ENCODE measurements at places on chromosomes 12 and 14.

DNA sequence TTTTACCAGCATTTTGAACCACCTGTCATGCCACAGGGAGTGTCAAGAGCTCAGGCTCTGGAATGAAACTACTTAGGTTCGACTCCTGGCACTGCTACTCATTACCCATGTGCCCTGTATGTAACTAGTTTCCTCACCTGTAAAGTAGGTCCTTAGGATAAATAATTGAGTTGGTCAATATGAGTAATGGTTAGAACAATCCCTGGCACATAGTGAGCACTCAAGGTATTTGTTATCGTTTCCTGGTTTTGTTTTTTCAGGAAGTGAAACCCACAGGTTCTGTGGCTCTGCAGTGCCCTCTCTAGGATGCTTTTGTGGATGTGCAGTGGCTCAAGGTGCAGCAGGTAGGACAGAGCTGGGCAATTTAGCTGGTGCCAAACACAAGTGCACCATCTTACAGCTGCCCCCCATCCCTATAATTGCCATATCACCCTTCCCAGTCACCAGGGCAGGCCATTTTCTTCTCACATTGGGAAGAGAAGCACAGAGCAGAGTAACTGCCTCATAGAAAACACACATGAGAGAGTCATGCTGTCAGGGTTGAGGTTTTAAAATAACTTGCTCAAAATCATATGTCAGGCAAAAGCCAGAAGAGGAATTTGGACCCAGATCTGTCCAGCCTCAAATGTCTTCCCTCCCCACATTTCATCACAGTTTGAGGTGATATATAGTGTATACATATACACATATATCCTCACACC, 297.5 kb downstream of the RPAP3 start:
- peak; percentile 22 for DNase-seq

DNA sequence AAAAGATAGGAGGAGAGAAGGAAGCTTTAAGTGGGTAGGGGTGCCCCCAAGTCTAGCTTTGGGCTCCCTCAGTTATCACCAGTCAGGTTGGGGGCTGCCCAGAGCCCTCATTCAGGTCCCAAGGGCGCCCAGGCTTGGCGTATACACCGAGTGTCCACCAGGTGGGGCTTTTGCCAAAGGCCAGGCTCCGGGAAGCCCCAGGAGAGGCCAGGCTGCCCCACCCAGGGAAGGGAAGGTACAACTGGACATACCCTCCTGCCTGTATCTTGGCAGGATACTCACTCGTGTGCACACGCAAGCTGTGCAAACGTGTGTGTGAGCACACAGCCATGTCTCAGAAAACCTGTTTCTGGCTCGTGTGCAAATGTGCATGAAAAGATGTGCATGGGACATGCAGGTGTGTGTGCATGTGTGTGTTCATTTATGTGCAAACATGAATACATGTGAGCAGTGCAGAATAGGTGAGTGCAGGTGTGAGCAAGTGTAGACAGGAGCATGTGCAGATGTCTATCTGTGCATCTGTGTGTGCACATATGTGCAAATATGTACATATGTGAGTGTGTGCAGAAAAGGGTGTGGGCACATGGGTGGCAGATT, 103.9 kb upstream of the MYL2 start:
- peak; percentile 26 for DNase-seq

DNA sequence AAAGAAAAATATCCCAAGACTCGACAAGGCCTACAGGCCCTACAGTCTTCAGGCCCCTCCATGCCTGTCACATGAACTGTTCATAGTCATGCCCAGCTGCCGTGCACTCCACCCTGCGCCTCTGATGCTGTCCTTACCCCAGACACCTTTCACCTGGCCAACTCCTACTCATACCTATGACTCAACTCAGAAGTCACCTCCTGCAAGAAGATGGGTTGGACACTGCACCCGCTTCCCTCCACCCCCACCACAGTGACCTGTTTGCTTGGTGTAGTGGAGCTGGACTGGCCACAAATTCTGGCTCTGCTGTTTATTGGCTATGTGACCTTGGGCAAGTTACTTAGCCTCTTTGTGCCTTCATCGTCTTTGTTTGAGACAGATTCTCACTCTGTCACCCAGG, 56.2 kb downstream of the PHETA1 start:
- DNase-seq = no peak

- DNase-seq = no peak
These were observed 151.5 kb downstream of the ATXN7L3B start for GRCh38 chr12:74689071-74689655.

GRCh38 chr12:124000111-124000510, 27.1 kb downstream of the ZNF664 start:
- no peak for DNase-seq

DNA sequence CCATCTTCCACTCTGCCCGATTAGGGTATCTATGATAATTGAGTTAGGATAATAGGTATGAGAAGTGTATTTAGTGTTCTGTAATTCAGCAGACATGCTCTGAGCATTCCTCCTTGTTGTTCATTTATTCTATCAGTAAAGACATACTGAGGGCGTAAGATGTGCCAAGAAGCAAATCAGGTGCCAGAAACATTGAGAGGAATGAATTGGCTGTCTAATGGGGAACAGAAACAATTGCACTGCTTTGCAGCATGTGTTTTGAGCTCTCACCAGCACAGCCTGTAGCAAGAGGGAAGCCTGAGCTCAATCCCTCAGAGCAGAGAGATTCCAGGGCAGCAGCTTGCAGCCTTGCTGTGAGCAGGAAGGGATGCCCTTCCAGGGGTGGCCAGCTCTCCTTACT, 589.3 kb downstream of the BCL11B start:
- DNase-seq = no peak

GRCh38 chr12:115943630-115944391, 333.7 kb downstream of the MED13L start:
- no peak for DNase-seq

DNA sequence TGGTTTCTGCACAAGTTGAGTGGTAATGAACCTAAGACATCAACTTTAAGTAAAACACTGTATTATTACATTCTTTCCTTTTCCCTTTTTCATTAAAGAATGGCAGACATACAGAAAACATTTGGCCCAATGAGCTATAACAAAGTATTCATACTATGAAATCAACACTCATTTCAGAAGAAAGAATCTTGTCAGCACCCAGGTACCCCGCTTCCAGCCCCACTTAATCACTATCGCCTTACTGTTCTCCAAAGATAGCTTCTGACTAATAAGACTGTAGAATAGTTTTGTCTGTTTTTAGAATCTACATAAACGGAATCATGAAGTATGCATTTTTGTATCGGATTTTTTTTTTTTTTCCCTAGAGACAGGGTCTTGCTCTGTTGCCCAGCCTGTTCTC, 9.5 kb downstream of the CNTN1 start:
- no peak for DNase-seq

GRCh38 chr12:75807494-75807893, 224.1 kb downstream of the PHLDA1 start:
- no peak for DNase-seq

- DNase-seq = peak; percentile 49
These were observed 19.1 kb upstream of the DHRS7 start for GRCh38 chr14:60184146-60184904.

GRCh38 chr14:91843437-91843836, 23.9 kb downstream of the TC2N start:
- no peak for DNase-seq

GRCh38 chr12:12684375-12685106, 11.4 kb downstream of the GPR19 start:
- DNase-seq = no peak

GRCh38 chr12:121218588-121219352, 8.8 kb downstream of the P2RX4 start:
- DNase-seq = no peak

DNA sequence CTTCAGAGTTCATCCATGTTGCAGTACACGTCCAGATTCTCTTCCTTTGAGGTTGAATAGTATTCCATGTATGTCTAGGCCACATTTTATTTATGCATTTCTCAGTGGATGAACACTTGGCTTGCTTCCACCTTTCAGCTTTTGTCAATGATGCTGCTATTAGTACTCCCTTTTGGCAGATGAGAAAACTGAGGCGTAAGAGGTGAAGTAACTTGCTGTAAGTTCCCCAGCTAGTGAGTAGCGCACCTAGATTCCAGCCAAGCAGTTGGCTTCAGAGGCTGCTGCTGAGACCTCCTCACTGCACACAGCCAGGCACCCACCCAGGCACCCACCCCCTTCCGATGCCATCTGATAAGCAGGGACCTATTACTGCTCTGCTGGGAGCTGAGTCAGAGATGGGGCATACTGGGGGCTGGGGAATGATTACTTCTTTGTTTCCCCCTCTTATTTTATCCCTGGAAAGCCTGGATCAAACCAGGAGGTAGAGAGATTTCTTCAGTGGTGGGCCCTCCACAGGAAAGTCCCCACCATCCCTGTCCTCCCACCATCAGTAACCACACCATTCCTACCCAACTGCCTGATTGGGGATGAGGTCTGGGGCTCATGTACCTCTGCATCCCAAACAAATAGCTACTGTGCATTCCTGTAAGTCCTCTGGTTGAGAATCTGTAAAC, 234.6 kb downstream of the PCNX1 start:
- no peak for DNase-seq

DNA sequence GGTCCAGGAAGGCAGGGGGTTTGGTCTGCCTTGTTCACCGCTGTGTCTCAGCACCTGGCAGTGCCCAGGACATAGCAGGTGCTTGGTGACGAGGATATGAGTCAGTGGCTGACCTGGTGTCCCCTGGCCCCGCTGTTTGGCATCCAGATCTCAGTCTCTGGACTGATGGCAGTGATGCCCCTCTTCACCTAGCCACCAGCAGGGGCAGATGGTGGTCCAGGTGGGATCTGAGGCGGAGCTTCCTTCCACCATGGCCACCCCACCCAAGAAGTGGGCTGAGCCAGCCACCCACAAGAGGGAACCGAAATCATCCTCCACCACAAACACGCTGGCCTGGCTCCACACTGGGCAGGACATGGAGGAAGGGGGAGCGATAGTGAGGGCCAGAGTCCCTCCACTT, 16.1 kb upstream of the SH2B3 start:
- no peak for DNase-seq

- peak; percentile 71 for DNase-seq
These were observed 6.7 kb downstream of the VASH1 start for GRCh38 chr14:76767681-76768656.

DNA sequence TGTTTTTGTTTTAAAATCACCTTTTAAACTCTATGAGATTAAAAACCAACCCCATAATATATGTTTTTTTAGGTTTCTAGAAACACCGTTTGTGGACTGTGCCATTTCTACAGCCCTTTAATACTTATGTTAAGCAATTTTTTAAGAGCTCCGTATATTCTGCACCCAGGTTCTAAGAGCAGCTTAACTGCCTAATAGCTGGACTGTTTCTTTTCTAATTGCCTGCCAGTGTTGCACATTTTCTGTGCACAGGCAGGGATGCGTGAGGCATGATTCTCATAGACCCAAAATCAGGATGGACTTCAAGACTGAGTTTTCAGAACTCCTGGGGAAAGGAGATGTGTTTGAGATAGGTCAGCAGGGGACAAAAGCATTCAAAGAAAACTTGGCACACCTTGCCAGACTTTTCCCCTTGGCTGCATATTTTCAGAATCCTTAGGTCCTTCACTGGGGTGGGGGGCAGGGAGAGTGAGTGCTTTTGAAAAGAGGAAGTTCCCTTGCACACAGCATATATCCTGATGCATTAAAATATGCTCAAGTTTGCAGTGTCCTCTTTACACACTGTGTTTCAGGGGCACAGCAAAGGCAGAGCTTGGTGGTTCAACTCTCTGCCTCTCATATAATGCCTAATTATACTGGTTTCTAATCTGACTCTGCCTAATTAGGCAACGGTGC, 27.9 kb downstream of the TMEM30B start:
- DNase-seq = no peak

GRCh38 chr12:170371-171225, 43.4 kb downstream of the SLC6A12 start:
- DNase-seq = no peak

DNA sequence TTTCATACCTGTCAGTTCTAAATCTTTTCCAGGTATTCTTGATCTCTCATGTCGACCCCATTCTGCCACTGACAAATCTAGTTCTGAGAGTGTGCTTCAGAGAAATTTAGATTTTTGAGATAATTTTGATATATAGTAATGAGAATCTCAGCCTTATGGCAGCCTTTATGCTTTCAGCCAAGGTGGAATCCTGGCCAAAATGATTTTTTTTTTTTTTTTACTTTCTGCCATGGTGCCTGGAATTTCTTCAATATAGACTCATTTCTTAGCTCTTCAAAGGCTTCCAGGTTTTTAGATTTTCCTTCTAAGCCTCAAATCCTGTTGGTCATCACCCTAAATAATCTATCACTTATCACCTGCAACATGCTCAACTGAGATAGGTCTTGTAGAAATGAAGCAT, 926.6 kb downstream of the NRXN3 start:
- no peak for DNase-seq

- no peak for DNase-seq
These were observed 17.4 kb downstream of the BCL2L14 start for GRCh38 chr12:12088147-12088546.

DNA sequence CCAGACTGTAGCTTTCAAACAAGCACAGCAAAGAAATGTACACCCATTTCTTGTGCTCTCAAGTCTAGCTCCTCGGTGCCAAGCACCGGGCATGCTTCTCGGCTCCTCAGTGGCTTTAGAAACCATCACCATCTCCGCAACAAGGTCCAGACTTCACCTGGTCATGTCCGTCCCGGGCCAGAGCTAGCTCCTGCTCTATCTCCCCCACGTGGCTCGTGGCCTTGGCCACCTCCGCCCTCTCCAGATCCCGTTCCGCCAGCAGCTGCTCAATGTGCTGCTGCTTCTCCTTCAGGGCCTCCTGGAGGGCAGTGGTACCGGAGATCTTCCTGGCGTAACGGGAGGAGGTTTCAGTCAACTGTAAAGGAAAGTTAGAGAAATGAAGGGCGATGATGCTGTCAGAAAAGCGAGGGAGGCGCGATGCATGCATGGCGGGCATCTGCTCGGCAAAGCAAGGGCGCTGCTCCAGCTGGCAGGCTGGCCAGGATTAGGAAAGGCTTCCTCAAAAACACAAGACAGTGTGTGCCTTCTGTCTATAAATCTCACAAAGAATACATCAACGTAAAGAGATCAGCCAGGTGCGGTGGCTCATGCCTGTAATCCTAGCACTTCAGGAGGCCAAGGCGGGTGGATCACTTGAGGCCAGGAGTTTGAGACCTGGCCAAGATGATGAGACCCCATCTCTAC, 67.4 kb downstream of the CLIP1 start:
- DNase-seq = no peak

DNA sequence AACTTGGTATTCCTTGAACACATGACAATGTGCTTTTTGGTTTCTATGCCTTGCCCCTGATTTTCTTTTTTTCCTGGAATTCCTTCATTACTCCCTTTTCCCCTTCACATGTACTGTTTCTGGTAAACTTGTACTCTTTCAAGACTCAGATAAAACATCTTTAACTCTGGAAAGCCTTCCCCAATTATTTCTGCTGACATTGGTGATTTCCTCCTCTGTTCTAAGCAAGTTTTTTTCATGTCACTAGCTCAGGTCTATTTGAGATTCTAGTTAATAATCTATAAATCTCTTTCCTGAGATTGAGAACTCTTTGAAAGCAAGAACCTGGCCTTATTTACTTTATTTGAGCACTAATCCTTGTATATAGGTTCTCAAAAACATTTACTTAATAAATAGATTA, 24.0 kb upstream of the PTPRQ start:
- DNase-seq = no peak

Data from effector memory CD8-positive, alpha-beta T cell (primary cell).